ENCODE measurements at places on chromosomes 7 and 10.

DNA sequence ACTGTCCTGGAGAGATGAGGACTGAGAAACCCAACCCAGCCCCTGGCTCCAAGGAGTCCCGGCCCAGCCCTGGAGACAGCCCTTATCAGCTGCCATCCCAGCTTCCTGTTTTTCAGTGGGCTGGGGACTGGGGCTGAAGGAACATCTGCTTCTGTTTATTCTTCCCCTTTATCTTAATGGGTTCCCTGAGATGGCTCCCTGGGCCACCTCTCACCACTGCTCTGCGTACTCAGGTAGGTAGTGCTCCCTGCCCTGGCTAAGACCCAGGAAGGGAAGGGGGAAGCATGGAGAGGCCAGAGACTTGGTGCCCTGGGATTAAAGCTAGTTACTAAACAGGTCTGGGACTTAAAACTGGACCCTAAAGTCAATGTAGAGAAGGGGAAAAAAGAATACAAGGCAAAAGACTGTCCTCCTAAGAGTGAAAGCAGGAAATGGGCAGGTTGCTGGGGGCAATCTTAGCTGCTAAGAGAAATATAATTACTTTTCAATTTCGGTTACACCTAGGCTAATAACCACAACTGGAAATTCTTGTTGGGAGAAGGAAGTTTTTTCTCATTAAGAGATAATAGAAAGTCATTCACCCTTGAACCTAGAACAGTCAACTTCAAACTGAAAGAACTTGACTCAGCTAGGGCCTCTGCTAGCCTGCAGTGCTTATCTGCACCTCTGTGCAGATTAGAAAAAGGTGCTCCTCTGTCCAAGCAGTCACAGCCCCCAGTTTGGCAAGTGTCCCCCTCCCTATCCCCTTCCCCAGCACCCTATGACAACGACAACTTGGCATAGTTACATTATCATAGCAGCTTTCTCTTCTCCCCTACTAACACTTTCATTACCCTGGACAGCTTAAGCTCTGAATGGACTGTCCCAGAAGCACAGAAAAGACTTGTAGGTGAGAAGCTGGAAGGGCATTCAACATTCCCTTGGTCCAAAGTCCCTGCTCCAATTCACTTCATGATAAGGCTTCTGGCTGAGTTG is 65.6 kb upstream of the KDM7A start:
- DNase-seq: no peak

GRCh38 chr10:8874972-8875371 is 820.5 kb downstream of the GATA3 start:
- no peak for DNase-seq

DNA sequence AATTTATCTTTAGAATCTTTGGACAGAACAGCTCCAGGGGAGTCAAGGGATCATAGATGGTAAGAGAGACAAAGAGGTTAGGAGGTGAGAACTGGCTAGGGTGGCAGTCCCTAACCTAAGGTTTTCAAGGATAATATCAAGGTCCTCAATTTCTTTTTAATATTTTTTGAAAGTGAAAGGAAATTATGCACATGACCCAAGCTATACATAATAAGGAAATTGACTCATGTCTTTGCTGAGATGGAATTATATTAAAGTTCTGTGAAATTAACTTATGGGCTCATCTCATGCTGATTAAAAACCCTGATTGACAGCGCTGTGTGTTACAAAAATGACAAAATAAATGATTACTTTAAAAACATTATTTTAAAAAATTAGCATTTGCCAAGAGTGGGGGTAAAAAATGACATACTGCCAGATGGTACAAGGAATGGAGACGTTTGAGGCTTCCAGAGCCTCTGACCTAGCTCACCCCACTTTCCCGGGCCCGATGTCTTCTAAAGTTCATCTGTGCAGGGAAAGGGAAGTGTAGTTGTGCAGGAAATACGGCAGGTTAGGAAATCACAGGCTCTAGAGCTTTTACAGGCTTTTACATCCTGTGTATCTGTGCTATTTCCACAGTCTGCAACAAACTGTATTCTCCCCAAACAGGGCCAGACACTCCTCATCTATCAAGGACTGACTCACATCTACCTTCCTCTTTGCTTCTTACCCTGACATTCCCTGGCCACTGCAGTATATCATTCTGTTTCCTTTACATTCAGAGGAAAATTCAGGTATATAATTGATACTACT is 185.6 kb upstream of the PRSS58 start:
- DNase-seq: no peak

DNA sequence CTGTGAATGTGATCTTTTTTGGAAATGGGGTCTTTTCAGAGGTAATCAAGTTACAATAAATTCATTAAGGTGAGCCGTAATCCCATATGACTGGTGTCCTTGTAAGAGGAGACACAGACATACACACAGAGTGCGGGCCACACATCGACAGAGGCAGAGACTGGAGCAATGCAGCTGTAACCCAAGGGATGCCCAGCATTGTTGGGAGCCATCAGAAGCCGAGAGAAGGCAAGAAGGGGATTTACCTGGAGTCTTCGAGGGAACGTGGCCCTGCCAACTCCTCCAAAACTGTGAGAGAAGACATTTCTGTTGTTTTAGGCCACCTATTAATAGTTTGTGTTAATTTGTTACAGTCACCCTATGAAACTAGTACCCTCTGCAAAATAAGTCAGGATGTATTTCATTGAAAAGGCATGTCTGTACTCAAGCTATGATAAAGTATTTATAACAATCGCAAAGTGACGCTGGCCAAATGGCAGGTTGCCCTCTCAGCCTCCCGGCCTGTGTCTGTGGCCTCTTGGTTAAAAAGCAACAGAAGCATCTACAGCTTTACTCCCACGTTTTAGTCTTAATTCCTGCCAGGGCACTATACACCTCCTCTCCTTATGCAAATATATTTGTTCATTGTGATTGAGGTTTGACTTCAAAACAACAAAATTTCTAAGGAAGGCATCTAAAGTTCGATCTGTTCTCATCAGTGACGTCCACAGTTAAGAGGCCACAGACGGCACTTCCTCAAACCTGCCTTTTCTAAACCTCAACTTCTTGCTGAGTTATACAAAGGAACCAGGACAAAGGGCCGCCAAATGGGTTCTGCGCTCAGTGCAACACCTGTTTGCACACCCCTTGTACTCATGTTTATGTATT is 46.8 kb downstream of the HIPK2 start:
- DNase-seq: no peak

GRCh38 chr10:110137142-110137545 is 70.3 kb upstream of the MXI1 start:
- no peak for DNase-seq

- no peak for DNase-seq
Observed at GRCh38 chr7:94439893-94440381, 45.2 kb downstream of the COL1A2 start.

DNA sequence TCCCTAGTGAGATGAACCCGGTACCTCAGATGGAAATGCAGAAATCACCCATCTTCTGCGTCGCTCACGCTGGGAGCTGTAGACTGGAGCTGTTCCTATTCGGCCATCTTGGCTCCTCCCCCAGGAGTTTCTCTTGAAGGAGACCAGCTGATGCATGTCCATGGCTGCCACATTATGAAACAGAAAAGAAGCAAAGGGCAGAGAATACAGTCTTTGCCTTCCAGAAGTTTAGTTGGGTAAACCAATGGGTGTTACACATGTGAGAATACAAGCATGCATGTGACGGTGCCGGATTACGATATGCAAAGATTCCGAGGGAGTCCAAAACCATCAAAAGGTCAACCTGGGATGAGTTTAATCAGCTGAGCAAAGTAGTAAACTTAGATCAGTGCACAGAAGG is 151.6 kb downstream of the SEM1 start:
- no peak for DNase-seq

DNA sequence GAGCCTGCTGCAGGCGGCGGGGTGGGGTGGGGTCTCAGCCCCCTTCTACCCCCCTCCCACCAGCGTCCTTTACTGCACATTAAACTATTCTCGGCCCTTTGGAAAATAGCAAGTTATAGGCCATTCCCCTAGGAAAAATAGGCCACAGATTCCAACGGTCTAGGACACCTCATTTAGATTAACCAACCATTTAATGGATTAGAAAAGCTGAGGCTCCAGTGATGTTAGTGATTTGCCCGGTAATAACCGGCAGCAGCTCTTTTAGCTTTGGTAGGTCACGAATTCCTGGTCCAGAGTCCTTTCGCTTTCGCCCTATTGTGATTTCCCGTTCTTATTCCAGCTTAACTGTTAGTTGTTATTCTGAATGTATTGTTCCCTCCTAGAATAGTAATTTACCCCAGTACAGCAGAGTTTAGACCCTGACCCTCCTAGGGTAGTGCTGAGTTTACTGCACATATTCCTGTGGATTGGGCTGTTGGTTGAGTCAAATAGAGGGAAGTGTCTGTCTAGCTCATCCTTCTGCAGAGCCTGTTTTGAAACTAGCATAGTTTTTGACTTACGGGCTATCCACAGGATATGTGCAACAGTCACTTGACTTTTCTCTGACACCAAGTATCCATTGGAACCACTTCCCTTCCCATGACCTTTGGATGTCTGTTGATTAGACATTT is 754 bp downstream of the GSTO1 start:
- no peak for DNase-seq

DNA sequence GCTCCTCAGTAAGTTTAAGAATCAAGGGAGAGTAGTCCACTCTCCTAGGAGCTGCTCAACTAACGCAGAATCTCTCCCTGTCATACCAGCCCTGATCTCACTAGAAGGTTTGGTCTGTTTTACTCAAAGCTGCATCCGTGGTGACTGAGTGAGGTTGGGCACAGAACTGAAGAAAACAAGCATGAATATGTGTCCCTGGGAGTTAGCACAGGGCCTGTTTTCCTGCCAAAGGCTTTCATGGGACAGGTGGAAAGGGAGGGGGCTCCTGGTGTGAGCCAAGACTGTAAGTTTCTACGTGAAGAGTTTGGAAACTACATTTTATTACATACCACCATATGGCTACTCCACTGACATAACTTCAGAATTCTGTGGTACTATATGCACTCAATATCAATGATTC is 705.9 kb downstream of the MAGI2 start:
- DNase-seq: no peak

- DNase-seq: no peak
Observed at GRCh38 chr10:12890958-12891357, 110.6 kb downstream of the CCDC3 start.

- no peak for DNase-seq
Observed at GRCh38 chr7:20146451-20146850, 70.7 kb downstream of the MACC1 start.

- no peak for DNase-seq
Observed at GRCh38 chr7:18756378-18757050, 261.0 kb downstream of the HDAC9 start.

- no peak for DNase-seq
Observed at GRCh38 chr7:134465491-134465890, 6.6 kb upstream of the AKR1B1 start.

- no peak for DNase-seq
Observed at GRCh38 chr7:129748356-129749109, 137.0 kb downstream of the NRF1 start.
